Substantia nigra (tissue), 51 donors: ENCODE measurements at places on chromosomes 11 and 22.

DNA sequence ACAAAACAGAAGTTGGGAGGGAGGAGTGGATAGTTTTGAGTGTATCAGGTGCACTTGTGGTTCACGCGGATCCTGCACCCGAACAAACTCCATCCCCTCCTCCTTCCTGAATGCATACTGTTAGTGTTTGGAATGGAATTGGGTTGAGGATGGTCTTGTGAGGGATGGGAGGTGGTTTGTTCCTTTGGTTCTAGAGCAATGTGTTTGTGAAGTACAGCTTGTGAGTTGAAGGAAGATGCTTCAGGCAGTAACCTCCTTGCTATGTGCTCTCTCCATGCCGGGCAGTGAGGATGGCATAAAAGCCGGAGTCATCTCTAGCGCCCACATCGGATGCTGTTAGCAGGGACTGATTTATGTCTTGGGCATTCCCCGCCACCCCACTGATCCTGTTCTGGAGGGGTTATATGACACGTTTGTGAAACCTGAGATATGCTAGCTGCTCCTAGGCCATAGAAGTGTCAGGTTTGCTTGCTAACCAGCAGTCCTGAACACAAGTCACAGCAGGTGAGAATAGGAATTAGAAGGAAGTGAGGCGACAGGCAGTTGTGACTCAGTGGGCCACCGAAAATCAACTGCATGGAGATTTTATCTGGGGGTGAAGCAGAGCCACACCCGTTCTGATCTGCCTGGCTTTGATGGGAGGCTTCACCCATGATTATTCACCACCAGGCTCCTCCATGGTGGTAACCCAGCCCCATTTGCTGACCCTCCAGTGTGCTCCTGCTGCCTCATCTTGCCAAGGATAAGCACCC is 2.2 kb downstream of the BCR start:
- DNase-seq: no peak

DNA sequence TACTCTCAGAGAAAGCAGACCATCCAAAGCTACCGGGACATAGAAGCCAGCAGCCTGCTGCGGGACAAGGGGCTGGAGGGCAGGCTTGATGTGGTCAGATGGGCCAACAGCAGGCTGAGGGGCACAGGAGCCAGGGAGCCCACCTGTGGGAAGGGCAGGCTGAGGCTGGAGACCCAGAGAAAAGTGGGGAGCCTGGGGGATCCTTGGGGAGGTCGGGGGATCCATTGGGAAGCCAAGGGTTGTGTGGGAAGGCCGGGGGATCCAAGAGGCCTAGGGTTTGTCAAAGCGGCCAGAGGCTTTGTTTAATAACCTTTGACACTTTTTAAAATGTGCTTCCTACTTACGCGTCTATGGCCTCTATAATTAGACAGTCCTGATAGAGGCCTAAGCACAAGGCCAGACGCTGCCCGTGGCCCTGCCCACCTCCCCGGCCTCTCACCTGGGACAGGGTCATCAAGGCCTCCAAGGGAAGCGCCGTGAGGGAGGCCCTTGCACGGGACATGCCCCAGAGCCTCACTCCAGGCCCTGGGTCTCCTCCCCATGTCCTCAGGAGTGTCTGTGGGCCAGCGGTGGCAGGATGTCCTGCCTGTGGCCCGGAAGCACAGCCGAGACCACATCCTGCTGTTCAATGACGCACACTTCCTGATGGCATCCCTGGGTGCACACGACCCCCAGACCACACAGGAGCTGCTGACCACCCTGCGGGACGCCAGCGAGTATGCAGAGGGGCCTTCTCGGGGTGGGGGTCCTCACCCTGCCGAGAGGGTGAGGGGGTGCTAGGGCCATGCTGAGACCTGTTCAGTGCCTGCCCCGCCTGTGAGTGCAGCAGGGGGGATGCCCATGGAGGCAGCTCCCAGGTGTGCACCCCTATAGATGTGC is 8.6 kb upstream of the GTSE1 start:
- DNase-seq: no peak

- no peak for DNase-seq
Measured at GRCh38 chr11:57230791-57231538, 6.1 kb downstream of the APLNR start.

- DNase-seq: no peak
Measured at GRCh38 chr11:113567867-113568544, 92.8 kb upstream of the DRD2 start.

DNA sequence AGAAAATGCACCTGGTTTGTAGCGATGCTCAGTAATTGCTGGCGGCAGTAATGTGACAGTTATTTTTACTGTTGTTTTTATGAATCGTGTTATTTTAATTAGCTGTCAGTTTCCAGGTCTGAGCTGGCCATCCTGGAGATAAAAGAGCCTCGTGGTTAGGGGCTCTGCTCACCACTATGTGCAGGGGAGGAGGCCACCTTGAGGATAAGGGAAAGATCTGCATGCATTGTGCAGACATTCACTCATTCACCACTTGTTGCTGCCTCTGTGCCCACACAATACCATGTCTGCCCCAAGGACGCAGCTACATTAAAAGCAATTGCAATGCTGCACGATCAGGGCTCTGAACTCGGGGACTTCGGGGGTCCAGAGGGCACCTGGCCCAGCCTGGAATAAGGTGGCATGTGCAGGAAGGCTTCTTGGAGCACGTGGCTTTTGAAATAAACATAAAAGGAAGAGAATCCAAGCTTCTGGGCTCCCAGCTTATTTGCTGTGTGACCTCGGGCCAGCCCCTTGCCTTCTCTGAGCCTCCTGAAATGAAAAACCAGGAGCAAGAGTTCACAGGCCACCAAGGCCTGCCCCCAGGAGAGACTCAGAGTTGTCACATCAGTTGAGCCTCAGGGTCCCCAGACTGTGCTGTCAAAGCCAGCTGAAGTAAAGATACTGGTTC is 44.7 kb upstream of the SHISAL1 start:
- no peak for DNase-seq

GRCh38 chr11:74870485-74870884 is 78.4 kb downstream of the XRRA1 start:
- DNase-seq: no peak

DNA sequence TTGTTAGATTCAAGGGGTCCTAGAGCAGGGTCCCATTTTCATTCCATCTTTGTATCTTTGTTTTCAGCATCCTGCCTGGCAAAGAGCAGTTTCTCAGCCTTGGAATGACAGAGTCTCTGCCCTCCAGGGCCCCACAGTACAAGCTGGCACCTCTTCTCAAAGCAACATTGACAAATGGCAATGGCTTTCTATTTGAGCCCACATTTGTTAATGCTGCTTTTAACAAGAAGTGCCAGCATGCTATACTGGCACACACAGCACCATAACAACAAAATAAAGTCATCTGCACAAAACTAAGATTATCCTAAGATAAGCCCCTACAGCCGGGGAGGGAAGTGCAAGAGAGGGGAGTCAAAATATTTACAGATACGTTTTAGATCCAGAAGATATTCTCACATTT is 309.7 kb upstream of the C11orf87 start:
- no peak for DNase-seq
